ENCODE measurements at places on chromosomes 2 and 18.

GRCh38 chr2:96408616-96409015 is 73.0 kb downstream of the NCAPH start:
- peak; percentile 42 for DNase-seq

GRCh38 chr2:20553580-20553979 is 97.3 kb downstream of the HS1BP3 start:
- DNase-seq, result no peak

- DNase-seq, result no peak
These were observed 12.2 kb downstream of the ARPC2 start for GRCh38 chr2:218229239-218229638.

- no peak for DNase-seq
These were observed 46.2 kb downstream of the INHBB start for GRCh38 chr2:120391911-120392665.

- DNase-seq, result no peak
These were observed 266.8 kb upstream of the SIX3 start for GRCh38 chr2:44674473-44675284.

DNA sequence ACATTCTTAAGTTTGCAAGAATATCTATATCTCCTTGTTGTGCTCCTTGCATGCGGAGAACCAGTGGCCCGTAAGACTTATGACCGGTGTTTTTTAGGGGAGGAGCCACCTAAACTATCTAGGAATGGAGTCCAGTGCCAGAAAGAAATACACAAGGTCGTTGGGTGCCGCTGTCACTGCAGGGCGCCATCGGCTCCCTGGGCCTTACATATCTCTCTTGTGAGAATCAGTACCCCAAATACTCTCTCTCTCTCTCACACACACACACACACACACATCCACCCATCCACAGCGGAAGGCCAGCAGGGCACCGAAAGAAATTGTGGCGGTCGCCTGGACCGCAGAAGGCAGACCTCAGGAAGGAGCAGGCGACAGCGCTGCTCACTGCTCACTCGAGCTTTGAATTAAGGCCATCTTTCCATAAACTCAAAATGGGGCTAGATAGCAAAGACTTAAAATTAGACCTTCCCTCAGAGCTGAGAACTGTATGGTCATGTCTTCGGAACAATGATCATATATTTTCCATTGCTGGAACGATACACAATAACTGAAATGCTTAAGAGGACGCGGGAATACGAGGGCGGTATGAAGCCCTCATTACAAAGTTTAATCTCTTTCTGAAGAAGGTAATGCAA is 10.4 kb downstream of the NR4A2 start:
- DNase-seq, result no peak

DNA sequence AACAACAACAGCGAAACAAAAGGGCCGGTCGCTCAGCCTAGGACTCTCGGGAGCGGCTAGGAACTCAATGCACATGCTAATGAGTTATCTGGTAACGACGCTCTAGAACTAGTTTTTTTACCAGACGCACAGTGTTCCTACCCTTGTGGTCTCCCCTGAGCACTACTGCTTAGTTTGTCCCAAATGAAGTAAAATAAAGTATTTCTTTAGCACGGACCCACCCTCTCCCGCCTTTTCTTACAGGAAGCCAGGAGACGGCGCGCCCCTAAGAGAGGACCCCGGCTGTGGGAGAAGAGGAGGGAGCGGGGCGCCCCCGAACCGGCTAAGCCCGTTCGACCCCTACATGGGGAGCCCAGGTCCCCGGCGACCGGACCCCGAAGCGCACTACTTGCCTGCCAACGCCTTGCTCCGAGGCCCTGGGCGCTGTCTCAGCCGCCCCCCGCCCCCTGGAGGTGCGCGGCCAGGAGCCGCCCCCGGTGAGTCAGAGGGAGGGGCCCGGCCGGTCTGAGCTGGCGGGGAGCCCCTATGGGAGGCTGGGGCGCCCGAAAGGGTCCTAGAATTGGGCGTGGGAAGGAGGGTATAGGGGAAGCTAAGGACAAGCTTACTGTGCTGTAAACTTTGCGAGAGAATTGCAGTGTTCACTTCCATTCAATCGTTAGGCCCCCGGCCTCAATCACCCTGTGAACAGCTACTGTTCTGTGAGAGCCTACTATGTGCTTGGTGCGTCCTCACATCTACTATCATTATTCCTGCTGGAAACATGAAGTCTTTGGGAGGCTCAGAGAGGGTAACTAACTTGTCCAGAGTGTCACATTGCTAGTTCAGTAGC is 3.6 kb upstream of the CAPG start:
- no peak for DNase-seq

- DNase-seq, result no peak
These were observed 22.1 kb downstream of the FIGN start for GRCh38 chr2:163713534-163714311.

- DNase-seq, result no peak
These were observed 130.7 kb upstream of the KLF7 start for GRCh38 chr2:207296265-207296948.

DNA sequence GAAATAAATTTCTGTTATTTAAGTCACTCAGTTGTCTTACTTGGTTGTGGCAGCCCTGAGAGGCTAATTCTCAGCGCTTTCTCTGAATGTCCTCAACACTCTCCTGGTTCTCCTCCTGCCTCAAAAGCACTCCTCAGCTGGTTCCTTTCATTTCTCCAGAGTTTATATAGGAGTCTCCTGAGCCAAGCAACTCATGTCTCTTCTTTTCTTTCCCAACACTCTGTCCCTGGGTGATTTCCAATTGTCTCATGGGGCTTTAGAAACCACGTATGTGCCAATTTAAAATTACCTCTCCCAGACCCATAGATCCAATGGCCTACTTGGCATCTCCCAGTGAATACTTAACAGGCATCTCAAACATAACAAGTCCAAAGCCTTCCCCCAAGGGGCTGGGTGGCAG is 184.3 kb downstream of the TTC32 start:
- no peak for DNase-seq

- peak; percentile 73 for DNase-seq
These were observed 250 bp downstream of the ACTR1B start for GRCh38 chr2:97663626-97663961.

DNA sequence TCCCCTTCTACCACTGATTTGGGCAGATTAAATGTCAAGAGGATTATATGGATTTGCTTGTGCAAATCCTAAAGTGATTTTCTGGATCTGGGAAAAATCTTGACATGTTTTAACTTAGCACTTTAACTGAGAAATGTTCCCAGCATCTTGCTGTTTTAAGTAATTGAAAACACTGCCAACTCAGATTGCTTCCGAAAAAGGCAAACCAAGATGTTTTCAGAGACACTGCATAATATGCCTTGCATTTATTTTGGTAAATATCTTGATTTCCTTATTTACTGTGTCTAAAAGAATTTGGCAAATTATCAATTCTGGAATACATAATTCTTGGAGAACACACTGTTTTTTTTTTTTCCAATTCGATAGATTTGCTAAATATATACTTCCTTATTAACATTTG is 385.0 kb upstream of the FAM98A start:
- DNase-seq, result no peak

GRCh38 chr2:23859983-23860382 is 66.9 kb downstream of the ATAD2B start:
- no peak for DNase-seq

DNA sequence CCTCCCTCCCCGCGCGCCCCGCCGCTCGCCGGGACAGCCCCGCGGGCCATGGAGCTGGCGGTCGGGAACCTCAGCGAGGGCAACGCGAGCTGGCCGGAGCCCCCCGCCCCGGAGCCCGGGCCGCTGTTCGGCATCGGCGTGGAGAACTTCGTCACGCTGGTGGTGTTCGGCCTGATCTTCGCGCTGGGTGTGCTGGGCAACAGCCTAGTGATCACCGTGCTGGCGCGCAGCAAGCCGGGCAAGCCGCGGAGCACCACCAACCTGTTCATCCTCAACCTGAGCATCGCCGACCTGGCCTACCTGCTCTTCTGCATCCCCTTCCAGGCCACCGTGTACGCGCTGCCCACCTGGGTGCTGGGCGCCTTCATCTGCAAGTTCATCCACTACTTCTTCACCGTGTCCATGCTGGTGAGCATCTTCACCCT is 865 bp downstream of the GALR1 start:
- DNase-seq, result peak; percentile 18

DNA sequence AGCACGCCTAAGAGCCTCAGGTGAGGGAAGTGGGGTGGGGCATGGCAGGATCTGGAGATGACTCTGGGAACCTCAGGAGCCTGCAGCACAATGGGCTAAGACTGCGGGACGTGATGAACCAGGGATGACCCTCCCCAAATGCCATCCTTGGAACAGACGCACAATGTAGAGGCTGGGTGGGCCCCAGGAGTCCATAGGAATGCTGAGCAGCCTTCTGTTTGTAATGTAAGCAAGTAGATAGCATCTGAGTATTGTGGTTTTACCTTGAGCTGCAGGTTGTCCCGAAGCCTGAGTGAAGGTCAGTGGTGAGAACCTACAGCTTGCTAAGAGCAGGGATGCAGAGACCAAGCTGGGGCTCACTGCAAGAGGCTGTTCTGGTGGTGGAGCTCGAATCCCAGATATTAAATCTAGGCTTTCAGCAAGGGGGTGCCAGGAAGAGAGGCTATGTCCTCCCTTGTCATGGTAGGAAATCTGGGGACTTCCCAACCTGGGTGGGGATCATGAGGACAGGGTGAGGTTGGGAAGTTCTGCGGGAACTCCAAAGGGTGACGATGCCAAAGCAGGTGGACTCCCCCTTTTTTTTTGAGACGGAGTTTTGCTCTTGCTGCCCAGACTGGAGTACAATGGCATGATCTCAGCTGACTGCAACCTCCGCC is 5.8 kb downstream of the SCTR start:
- no peak for DNase-seq

GRCh38 chr2:126978333-126978732 is 79.6 kb downstream of the TEX51 start:
- no peak for DNase-seq

DNA sequence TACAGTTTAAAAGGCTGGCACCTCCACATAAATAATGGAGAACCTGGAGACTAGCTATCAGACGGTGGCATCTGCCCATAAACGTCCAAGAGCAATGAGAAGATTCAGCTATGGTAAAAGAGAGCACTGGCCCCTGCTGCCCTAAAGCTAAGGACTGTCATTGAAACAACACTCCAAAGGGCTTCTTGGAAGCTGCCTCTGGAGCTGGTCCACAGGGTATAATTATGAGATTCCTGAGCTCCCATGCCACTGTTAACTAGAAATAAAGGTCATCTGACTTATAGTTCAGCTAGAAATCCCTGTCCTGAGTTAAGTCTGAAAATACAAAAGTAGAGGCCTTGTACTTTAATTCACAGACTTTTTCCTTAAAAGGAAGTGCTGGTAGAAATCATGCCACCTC is 39.9 kb upstream of the RBMS1 start:
- DNase-seq, result no peak

DNA sequence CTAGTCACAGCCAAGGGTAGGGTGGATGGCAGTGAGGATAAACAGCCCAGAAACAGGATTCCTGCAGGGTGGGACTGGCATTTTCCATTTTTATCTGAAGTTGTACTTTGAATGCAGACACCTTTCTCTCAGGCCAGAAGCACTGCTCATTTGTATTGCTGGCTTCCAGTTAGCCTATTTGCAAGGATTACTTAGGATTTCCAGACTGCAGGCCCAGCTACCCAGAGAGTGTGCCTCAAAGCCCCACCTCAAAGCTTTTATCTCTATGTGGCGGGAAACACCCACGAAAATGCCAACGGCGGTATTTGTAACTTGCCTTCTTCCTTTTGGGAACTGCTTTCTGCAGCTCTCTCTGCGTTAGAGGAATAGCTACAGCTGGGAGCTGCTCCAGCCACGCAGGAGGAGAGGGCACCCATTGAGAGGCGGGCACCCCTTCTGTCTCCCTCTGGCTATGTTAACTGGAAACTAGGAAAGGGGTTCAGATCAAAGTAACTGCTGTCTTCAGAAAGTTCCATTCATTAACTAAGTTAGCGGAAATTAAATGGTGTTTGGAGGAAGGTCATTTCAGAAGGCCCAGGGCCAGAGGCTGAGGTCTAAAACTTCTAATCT is 144.9 kb downstream of the TGIF1 start:
- DNase-seq, result no peak

DNA sequence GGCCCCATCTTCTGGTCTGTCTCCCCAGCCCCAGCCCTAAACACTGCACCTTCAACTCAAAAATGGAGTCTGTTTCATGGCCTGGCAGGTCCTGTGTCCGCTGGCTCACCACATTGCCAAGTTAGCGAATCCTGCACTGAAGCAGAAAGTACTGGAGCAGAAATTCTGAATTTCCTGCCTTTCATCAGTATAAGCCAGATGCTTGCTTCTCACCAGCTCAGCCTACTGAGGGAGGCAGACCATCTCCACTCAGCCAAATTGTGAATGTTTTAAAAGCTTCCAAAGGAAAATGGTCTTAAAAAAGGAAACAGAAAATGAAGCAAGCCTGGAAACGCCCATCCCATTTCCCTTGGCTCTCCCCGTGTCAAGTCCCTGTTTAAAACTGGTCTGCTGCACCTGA is 157.8 kb downstream of the C1D start:
- no peak for DNase-seq

- DNase-seq, result no peak
These were observed 159.5 kb downstream of the RIF1 start for GRCh38 chr2:151569167-151569566.

DNA sequence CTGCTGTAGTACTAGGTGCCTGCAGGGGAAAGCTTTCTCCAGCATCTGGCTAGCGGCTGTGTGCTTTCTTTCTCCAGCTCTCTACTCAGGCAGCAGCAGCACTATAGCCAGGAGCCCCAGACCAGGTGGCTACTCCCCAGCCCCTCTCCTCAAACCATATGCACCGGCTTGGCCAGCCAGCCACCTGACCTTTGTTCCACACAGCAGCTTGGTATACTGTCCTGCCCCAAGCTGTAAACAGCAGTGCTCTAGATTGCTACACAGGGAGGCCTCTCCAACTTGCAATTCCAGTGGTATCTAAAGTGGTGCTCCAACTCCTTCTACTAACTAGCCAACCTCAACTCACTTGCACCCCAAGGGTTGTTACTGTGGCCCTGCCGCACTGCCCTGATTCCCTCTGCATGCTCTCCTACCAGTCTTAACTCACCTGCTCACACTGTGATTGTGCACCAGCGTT is 19.6 kb downstream of the LDAH start:
- DNase-seq, result no peak

DNA sequence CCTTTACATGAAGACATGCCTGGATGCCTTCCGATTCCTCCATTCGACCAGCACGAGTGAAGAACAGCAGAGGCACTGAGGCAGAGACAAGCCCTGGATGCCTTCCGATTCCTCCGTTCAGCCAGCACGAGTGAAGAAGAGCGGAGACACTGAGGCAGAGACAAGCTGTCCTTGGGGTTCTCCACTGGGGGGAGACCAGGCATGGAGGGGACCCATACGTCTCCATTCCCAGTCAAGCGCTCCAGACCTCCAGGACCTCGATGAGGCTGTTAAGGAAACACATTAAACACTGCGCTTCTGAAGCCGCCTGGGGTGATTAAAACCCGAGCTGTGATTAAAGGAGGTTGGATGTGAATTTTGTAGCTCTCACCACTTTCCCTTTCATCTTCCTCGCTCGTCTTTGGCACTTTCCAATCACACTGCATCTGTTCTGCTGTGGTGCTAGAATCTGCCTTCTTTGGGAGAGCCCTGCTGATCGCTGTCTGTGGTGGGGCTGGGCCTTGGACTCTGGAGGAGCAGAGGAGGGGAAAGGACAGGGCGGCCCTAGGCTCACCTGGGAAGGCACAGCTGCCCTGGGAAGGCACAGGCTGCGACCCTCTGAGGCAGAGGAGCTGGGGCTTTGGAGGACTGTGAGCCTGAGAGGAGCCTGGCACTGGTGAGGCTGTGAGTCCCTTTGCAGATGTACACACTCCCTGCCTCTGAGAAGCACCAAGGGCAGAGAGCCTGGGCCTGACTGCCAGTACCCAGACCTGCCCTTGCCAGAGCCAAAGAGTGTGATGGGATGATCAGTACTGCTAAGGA is 463.1 kb upstream of the HS6ST1 start:
- DNase-seq, result no peak

All from neuronal stem cell (in vitro differentiated cells).